ENCODE measurements at places on chromosomes 4 and X. TPM values are rescaled to one million over a fixed set of nuclear protein-coding genes. Genes with fewer than 3 reads are reported as not detected.

- no peak for DNase-seq
Measured at GRCh38 chrX:136531951-136532350, at the start of gene VGLL1. TSS of gene VGLL1 (plus strand) at chrX:136532215. CDS start at chrX:136536021, 3,806 bp downstream.

DNA sequence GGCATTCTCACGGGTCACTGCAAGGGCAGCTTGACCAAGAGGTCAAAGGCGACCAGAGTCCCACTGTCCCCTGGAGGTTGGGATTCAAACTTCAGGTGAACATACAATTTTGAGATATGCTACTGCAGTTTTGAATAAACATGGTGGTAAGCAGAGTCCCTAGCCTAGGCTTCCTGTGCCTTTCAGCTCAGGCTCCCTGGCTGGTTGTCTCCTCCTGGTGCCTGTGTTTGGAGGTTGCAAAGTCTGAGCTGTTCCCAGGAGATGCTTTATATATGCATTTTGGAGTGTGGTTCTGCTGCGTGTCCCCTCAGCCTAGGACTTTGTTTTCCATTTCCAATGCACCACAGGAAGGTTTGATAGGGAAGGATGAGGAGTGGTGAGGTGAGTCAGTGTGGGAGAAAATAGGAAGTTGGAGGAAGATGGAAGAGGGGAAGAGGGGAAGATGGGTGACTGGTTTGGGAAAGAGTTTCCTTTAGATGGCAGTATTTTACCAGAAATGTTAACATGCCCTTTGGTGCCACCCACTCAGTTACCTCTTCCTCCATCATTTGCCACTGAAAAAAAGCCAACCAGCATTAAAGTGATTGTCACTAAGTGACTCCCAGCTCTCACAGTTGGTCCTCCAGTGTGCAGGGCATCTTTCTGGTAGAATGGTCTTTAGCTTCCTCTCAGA is 211.7 kb upstream of the AGTR2 start:
- no peak for DNase-seq

The IGSF1 gene
- total RNA-seq = 16.3 TPM

DNA sequence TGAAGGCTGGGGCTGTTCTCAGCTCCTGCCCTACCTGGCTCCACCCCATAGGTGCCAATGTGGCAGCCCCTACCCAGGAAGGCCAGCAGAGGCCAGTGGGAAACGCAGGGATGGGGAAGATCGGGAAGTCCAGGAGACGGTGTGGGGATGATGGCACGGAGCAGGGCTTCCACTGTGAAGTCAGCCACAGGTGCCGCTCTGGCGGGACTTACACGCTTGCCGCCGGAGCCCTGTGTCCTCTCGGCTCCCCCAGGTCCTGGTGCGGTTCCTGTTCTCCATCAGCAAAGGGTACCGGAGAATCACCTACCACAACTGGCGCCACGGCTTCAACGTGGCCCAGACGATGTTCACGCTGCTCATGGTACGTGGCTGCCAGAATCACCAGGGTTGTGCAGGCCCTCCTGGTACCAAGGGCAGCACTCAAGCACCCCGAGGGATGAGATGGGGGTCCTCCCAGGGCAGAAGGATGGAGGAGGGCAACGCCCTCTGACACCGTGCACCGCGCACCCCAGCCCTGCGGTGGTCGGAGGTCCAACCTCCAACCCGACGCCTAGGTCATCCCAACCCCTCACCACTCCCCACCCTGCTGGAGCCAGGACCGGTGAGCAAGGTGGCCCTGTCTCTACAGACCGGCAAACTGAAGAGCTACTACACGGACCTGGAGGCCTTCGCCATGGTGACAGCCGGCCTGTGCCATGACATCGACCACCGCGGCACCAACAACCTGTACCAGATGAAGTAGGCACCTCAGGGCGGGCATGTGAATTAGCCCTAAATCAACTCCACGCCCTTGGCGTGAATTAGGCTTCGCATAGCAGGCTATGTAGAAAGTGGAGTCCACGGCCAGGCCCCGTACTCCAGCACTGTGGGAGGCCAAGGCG is 12.0 kb downstream of the ATP5ME start:
- no peak for DNase-seq

The UCHL1 gene
- total RNA-seq = 76.8 TPM

All from cardiac septum (tissue), 1 donor.